GM10248 (cell line): ENCODE measurements at places on chromosomes 6 and 20.

GRCh38 chr6:139841794-139842215, 467.4 kb upstream of the CITED2 start:
- peak; percentile 34 for DNase-seq

- no peak for DNase-seq
Measured at GRCh38 chr6:110348961-110349690, 9.0 kb downstream of the METTL24 start.

DNA sequence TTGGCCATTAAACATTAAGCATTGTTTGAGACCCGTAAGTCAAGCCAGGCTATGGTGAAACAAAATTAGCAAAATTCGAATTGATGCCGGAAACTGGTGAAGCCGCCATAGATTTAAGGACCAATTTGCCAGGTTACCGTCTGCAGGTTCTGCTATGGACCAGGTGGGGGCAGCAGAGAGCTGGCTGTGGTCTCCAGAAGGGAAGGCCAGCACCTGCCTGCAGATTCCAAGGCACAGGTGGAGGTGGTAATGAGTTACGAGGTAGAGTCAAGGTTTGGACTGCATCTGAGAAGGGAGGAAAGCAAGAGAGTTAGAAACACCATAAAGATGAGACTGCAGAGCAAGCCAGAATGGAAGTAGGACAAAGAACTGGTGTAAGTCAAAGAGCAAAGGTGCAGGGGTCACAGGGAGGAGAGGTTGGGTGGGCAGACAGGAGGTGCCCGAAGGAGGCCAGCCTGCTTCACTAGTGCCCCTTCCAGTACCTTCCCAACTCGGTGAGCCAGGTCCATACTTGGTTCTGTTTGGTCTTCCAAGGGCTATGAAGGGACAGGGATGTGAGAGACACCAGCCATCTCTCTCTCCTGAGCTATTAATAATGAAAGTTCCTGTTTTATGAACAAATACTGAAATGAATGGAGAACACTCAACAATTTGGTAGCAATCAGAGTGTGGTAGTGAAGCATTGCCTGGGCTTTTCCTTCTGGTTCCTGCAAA, 131.6 kb upstream of the ESR1 start:
- DNase-seq, result peak; percentile 69

DNA sequence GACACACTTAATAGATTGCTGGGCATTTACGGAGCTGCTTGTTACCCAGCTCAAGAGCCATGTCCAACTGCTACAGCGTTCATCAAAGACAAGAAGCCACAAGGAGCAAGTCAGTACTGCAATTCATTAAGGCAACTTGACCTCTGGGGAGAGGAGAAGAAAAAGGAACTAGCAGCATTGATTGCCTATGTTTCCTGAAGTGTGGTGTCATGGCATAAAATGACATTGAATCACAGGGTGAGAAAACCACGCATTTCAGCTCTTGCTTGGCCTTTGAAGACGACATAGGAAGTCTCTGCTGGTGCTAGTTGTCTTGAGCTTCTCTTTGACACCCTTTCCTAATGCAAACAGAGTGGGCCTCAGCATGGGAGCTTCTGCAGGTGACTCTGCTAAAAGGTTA, 139.1 kb downstream of the CDH26 start:
- DNase-seq, result no peak

- no peak for DNase-seq
Measured at GRCh38 chr6:33786736-33787135, 2.2 kb downstream of the LEMD2 start.
